ENCODE measurements at places on chromosomes 4 and X.

DNA sequence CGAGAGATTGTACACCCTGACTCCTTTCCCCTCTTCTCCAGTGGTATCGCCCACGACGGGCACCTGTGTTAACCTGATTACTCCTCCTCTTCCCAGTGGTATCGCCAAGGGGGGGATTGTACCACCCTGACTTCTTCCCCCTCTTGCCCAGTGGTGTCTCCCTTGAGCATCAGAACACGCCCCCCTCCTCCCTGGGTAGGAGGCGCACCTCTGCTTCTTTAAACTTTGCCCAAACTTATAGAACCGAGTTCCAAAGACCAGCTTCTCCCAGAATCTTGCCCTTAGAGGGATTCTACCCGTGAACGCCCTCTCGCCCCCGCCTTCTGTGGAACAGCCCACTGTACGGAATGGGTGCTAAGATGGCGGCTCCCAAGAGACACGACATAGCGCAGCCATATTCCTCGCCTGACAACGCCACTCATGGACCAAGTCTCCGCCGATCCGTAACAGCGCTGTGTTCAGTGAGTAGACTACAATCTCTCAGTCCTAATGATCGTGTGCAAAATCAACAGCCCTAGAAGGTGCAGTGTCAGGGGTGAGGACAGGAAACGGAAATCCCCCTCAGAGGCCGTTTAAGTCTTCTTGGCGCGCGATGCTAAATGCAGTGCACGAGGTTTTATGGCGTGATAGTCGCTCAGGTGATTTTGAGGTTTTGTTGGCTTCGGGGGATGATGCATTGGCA, 4.2 kb upstream of the ZNF157 start:
- peak; percentile 73 for DNase-seq

DNA sequence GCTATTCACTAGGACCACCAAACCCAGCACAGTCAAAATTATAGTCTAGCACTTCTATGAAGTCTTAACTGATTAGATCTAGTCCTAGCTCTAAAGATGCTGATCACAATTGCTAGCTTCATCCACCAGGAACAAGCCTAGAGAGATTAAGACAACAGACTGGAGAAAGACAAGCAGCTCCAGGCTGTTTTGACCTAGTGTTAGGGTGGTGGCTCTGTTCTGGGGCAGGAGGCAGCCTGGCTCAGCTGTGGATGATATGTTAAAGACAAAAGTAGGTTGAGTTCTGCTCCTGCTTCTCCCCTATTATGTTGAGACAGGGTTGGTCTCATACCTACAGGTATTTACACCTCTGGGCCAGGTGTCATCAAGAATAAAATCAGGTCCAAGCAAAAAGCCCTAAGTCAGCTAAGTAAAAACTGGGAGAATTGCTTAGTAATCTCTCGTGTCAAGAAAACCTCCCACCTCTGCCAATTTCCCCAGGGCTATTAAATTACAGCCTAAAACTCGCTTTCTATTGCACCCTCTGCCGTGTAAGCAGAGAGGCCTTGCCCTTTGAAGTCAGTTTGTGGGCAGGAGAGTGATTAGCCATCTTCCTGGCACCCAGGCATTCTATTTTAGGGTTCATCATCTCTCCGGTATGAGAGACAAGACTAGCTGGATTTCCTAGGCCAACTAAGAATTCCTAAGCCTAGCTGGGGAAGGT, 39.9 kb downstream of the RAB40AL start:
- peak; percentile 27 for DNase-seq

DNA sequence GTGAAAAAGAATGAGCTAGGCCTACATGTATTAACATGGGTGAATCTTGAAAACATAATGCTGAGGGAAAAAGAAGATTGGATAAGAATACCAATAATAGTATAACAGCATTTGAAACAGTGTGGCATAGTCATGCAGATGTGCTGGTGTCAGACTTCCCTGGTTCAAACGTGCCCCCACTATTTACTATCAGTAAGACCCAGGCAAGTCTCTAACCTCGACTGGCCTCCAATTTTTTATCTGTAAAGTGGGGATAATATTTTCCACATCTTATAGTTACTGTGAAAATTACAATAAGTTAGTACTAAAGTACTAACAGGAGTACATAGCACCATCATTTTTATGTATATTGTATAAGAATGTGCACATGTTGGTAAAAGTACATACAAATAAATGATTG, 17.0 kb upstream of the SLAIN2 start:
- DNase-seq, result no peak

DNA sequence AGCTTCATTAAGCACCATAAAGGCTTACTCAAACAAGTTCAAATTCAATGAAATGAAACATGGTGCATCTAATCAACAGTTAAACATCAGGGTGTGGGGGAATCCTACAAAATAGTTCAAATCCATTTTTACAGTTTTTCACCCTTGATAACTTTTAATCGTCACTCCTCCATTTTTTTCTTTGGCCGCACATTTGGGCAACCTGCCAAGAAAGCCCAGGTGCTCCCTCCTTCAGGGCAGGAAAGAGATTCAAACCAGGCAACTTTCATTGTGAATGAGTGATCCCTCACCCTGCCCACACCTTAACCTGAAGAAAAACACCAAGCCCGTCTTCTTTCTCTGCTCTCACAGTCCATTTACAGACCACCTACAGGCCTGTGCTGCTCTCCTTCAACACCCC, 24.9 kb downstream of the TRIM61 start:
- DNase-seq, result no peak

Measured in left kidney (tissue), 8 donors.